Right kidney (tissue), 9 donors: ENCODE measurements at places on chromosomes 3 and 15.

GRCh38 chr3:129023008-129023358 lies 21.9 kb downstream of the EFCC1 start:
- no peak for DNase-seq

GRCh38 chr3:48623851-48624547 lies 2.4 kb upstream of the TMEM89 start:
- no peak for DNase-seq

- no peak for DNase-seq
These were observed 44.4 kb downstream of the SPSB4 start for GRCh38 chr3:141095546-141095937.

DNA sequence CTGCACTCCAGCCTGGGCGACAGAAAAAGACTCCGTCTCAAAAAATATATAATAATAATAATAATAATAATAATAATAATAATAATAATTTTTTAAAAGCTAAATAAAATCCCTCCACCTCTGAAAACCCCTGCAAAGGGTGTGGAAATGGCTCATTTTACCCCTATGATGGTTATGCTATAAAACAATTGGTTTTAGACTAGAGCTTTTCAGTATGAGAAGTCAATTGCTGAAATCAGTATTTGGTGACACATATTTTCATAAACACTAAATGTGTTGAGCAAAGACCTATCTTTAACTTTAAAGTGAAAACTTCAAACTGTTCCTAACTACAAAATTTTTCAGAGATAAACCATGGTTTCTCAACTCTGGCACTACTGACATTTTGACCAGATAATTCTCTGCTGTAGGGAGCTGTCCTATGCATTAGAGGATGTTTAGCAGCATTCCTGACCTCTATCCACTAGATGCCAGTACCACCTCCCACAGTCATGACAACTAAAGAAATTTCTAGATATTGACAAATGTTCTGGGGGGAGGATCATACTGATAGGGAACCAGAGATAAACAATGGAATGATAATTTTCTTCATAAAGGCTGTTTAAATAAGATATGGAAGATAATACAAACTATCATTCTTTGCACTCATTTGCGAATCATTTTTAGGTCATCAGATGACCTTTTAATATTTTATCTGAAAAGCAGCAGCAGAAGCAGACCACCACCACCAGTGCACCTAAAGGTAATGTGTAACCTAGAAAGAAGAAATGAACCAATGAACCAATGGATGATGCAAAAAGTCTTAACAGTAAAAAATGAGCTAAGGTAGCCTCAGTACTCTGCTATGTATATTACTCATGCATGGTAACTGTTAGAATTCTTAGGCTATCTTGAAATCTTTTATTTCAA lies 13.8 kb downstream of the PTPN9 start:
- no peak for DNase-seq

DNA sequence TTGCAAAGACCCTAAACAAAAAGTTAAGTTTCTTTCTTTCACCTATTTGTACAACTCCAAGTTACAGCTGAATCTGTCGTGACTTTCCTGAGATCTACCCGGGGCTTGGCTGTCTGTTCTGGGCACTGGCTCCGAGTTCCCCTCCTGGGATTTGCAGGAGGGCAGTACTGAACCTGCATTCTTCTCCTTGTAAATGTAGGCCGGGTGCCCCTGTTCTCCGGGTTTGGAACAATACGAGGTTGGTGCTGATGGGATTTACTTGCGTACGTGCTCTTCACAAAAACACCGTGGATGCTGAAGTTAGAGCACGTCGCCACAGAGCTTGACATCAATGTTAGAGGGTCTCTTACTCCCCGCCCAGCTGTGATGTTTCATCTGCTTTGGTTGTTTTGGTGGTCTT lies 48.1 kb downstream of the KLHL25 start:
- no peak for DNase-seq

- DNase-seq, result no peak
These were observed 297.1 kb downstream of the SATB1 start for GRCh38 chr3:18127859-18128681.
